ENCODE measurements at places on chromosomes 6 and 20.

GRCh38 chr6:127914240-127914639 is 13.4 kb upstream of the THEMIS start:
- DNase-seq, result no peak

DNA sequence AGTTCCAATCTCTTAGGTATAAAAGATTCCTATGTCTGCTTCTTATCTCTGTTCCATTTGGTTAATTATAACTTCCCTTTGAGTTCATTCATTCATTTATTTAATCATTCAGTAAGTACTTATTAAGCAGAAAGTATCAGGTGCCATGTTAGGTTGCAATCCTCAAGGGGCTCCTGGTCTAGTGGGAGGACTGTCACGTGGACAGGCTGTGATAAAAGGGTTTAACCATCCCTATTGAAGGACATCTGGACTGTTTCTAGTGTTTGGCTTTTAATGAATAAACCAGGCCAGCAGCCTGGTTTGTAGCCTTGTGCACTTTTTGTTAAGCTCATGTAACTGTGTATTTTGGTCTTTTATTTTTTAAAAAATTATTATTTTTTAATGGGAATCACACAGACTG is 162.1 kb upstream of the OGFRL1 start:
- no peak for DNase-seq

GRCh38 chr6:25956226-25956625 is 6.4 kb upstream of the TRIM38 start:
- no peak for DNase-seq

- no peak for DNase-seq
Measured at GRCh38 chr6:31760790-31761189, 1.7 kb upstream of the SAPCD1 start.

All from inflammatory macrophage treated with lipopolysaccharide for 4 hours (primary cell).